ENCODE measurements at places on chromosomes 1 and 21. TPM values are rescaled to one million over a fixed set of nuclear protein-coding genes. Genes with fewer than 3 reads are reported as not detected.

The SNRPE gene
- 112 TPM for total RNA-seq

The OR2G6 gene
- not detected for total RNA-seq

The LGR6 gene
- total RNA-seq = not detected

The MYOM3 gene
- 0.13 TPM for total RNA-seq

The TAL1 gene
- 36.8 TPM for total RNA-seq

The CD52 gene
- total RNA-seq = not detected

The TMEM82 gene
- not detected for total RNA-seq

The KCTD3 gene
- total RNA-seq = 55.4 TPM

The TMIGD3 gene
- total RNA-seq = not detected

The SLAMF8 gene
- total RNA-seq = not detected

The RNU1-4 gene
- under 0.01 TPM for total RNA-seq

The GMEB1 gene
- 12.2 TPM for total RNA-seq

The SPATA46 gene
- total RNA-seq = not detected

The MPZ gene
- 1.3 TPM for total RNA-seq

The GPR137B gene
- 5.6 TPM for total RNA-seq

The ZNF648 gene
- not detected for total RNA-seq

The DDR2 gene
- total RNA-seq = 65.0 TPM

The KRTAP20-4 gene
- total RNA-seq = not detected

The CD1E gene
- total RNA-seq = not detected

The HAO2 gene
- not detected for total RNA-seq

The KDF1 gene
- total RNA-seq = not detected

The EDARADD gene
- not detected for total RNA-seq

The KMO gene
- not detected for total RNA-seq

The SMYD3 gene
- total RNA-seq = 26.9 TPM

The PKP1 gene
- not detected for total RNA-seq

The RHEX gene
- total RNA-seq = not detected

The TFB2M gene
- 29.9 TPM for total RNA-seq

The ALPL gene
- total RNA-seq = not detected

The GREM2 gene
- total RNA-seq = not detected

The HSD3B2 gene
- not detected for total RNA-seq

The RPAP2 gene
- 15.8 TPM for total RNA-seq

The UBL4B gene
- not detected for total RNA-seq

The TFAP2E gene
- total RNA-seq = not detected

The TIE1 gene
- total RNA-seq = 472 TPM

The C1orf141 gene
- not detected for total RNA-seq

The SPRR4 gene
- not detected for total RNA-seq

The JAM2 gene
- total RNA-seq = 2.4 TPM

The MTARC2 gene
- total RNA-seq = 14.1 TPM

The TMOD4 gene
- total RNA-seq = not detected

The LGALS8 gene
- total RNA-seq = 81.7 TPM

The KCNA10 gene
- not detected for total RNA-seq

The RGS13 gene
- total RNA-seq = not detected

The IFI44 gene
- total RNA-seq = 22.7 TPM

The KCNE2 gene
- total RNA-seq = not detected

The HFM1 gene
- total RNA-seq = 0.40 TPM

The HRNR gene
- not detected for total RNA-seq

The CR1L gene
- total RNA-seq = not detected
